ENCODE measurements at places on chromosomes 16 and 17. TPM values are rescaled to one million over a fixed set of nuclear protein-coding genes. Genes with fewer than 3 reads are reported as not detected.

DNA sequence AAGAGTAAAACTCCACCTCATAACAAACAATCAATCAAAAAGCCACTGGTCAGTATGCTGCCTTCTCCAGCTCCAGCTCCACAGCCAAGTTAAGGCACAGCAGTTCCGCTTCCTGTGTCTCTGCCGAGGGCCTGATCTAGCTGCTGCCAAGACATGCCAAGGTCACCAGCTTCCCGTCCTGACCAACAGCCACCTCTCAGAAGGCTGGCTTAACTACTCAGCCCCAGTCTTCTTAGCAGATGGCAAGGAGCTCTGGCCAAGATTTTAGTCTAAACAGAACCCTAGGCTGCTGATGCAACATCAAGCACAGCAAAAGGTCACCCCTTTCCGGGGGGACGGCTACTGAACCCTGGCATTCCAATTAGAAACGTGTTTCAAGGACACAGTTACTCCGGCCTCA, 17.7 kb upstream of the MNT start:
- DNase-seq, result no peak

CD7 gene
- 0.64 TPM for total RNA-seq

DNA sequence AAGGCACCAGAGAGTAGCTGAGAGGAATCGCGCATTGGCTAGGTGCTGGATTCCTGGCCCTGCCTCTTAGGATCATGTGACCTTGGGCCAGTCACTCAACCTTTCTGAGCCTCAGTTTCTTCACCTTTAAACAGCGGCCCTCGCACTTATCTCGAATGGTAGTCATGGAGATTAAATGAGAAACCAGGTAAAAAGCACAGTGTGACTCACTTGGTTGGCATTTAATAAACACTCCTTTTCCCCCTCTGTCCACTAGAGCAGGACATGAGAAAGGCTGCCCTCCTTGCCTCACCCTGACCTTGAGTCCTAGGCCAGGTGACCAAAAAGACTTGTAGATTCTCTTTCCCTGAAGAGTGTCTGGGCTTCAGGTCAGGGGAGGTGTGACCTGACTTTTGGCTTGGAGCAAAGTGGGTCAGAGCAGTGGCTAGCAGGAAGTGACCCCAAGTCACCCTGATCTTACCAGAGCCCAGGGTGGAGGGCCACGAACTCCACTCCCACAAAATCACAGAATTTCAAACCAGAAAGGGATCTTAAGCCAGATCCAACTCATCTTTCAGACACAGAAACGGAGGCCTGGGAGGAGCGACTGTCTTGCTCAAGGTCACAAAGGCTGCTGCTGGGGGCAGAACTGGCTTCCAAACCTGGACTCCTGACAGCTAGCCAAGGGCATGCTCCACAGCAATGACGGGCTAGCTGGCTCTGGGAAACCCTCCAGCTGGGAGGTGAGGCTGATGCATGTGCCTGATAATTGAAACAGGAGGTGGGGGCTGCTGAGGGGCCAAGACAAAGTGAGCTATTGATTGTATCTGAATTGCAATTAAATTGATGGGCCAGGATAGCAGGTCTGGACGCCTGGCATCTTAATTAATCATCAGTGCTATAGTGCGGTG, 65.2 kb downstream of the PIPOX start:
- DNase-seq, result peak; percentile 68

- no peak for DNase-seq
Observed at GRCh38 chr16:66649636-66650205, 45.2 kb downstream of the CMTM3 start.
